ENCODE measurements at places on chromosomes 4 and X. TPM values are rescaled to one million over a fixed set of nuclear protein-coding genes. Genes with fewer than 3 reads are reported as not detected.

Gene MAGEA12
- total RNA-seq = not detected

- H3K36me3 ChIP-seq = no peaks in the 10 kb centered on the region
- H3K27me3 ChIP-seq = no peaks in the 10 kb centered on the region
- DNase-seq = no peak
- no peak overlapping the region for H3K27ac ChIP-seq
- H3K4me1 ChIP-seq = no peaks in the 10 kb centered on the region
Measured at GRCh38 chr4:23720556-23720955, 169.3 kb downstream of the PPARGC1A start.

DNA sequence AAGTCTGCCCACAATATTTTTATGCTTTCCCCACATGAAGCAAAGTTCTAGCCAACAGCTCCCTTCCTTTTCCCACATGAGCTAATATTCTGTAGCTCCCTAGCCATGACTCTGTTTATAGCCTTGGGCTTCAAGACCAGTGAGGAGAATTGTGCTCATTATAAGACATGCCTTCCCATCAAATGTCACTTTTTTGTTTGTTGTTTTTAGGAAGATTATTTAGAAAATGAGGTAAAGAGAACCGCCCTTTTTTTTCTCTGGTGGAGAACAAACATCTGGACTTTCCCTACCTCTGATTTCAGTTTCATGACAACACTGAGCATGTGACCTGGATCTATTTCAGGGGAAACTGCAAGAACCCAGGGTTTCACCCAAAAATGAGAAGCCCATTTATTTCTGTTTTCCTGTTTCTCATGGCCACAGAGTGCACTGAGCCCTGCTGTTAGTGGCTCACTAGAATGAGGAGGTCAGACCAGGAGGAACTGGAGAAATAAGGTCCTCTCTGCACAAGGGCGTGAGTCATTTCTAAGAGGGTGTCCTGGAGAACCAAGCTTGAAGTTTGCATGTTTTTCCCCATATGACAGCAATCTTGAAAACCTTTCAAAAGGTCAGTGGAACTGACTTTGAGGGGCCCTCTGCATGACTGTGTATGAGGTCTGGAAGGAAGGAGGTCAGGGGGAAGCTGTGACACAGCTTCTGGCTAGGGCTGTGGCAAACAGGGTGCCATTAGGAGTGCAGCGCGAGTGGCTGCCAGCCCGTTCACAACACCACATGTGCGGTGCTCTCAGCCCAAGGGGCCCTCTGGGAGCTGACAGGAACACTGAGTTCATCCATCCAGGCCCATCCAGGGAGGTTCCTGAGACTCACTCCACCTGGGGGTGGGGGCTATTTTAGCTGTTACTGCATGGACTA is 55.2 kb downstream of the CHST7 start:
- H3K27ac ChIP-seq = peak overlapping the region; percentile 72
- no peaks in the 10 kb centered on the region for H3K27me3 ChIP-seq
- no peaks in the 10 kb centered on the region for H3K36me3 ChIP-seq
- H3K4me1 ChIP-seq = peaks cover 4% of the 10 kb centered on the region

GRCh38 chrX:24465532-24465865 is 413 bp downstream of the PDK3 start:
- H3K27me3 ChIP-seq = no peaks in the 10 kb centered on the region
- H3K4me3 ChIP-seq = peak overlapping the region; percentile 74
- H3K36me3 ChIP-seq = no peaks in the 10 kb centered on the region
- H3K27ac ChIP-seq = no peak overlapping the region

DNA sequence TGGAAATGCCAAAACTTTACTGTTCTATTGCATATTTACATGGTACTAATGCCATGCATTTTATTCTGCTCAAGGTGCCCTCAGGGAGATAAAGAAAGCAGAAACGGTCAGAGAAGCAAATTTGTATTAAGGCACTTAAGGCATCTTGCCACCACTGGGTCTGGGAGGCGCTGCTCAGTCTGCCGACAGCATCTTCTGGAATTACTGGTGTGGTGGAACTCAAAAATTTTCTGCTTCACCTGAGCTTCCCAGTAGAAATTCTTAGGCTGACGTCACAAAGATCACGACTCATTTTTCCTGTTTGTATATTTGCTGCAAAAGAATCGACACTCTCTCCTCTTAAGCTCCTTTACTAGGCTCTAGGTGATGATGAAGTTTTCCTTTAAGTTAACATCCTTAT is 3.0 kb downstream of the RASSF6 start:
- no peaks in the 10 kb centered on the region for H3K27me3 ChIP-seq
- H3K4me3 ChIP-seq = no peak overlapping the region
- no peak for DNase-seq
- no peaks in the 10 kb centered on the region for H3K4me1 ChIP-seq
- no peaks in the 10 kb centered on the region for H3K36me3 ChIP-seq

All from heart right ventricle (tissue), 16 donors.